ENCODE measurements at places on chromosomes 1 and 21.

GRCh38 chr1:236869911-236870310 lies 74.8 kb downstream of the MTR start:
- no peak for DNase-seq

- no peak for DNase-seq
Measured at GRCh38 chr1:205124726-205125125, 2.9 kb upstream of the RBBP5 start.

DNA sequence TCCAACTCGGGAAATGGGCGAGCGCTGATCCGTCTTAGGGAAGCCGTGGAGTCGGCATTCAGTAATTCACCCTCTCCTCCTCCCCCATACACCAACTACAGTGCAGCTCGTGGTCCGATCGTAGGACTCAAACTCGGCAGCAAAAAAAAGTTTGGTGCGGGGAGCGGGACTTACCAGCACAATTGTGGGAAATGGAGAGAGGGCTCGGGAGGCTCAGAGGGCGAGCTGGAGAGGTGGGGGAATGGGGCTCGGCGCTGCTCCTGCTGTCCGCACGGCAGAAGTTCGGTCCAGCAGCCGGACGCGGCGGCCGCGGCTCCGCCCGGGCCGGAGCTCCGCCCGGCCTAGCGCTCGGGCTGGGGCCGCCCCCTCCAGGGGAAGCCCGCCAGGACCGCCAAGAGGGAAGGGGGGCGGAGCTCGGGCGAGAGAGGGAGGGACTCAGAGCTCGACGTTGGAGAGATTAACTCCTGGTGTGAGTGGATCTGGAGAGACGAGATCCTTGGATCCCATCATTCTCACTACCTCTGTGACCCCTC lies 676 bp upstream of the PIAS3 start:
- peak; percentile 87 for DNase-seq

DNA sequence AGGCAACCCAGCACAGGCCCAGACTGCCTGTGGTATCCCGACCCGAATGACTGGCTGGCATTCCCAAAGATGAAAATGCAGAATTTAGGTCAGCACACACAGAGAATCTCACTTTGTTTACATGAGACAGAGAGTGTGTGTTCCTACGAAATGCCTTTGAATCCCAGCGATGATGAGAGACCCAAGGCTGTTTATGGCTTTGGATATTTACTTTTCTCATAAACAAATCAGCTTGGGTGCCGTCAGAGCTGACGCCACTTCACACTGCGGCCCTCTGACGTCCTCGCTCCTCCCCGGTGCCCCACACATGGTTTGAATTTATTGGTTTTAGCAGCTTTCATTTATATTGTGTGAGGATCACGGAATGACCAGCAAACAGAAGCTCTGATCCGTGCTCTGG lies 18.7 kb downstream of the TRABD2B start:
- no peak for DNase-seq

DNA sequence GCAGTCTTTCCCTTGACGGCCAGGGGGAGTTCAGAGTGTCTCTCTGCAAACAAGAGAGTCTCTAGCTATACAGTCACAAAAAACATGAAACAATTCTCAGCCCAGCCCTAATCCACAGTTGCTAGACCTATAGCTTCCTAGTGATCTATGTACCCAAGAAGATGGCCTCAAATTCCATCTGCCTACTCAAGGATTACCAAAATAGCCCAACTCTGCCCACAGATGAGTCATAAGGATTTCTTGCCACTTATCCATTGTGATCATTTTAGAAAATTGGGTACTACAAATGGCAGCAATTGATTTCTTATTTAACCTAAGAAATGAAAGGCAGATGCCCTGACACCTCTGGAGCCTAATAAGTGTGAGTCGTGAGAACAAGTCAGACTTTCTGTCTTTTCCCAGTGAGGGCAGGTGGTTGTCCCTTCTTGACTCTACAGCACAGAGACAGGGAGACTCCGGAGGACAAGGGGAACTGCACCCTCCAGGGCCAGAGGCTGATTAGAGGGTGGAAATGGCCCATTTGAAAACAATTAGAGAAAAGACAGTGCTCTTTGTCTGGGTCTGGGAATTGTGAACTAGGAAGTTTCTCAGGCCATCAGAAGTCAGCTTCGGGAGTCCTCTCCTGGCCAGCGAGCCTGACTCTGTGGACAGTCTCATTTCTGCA lies 65.4 kb downstream of the ABCA4 start:
- DNase-seq, result no peak
